Naive thymus-derived CD8-positive, alpha-beta T cell (primary cell): ENCODE measurements at places on chromosomes 6 and 20.

DNA sequence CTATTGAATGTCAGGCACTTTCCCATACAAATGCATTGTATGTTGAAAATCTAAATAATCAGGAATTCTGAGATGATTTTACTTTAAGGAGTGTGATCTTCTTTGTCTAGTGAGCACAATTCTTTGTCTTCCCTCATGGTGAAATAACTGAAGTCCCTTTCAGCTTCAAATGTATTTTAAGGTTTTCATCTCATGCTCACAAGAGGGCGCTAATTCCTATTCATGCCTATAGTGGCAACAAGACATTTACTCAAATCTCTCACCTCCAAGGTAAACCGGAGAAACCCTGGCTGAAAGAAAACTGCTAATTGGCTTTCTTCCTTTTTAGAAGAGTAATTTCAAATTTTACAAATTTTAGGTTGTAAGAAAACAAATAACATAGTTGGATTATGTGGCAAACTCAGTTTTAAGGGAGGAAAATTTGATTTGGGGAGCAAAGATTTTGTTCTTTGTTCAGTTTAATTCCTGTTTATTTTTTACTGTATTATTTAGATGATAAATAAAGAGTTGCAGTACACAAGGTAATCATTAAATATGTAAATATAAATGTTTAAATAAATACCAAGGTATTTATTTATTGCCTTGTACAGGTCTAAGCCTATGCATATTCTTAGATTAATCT lies 69.1 kb downstream of the SLC35F1 start:
- peak; percentile 37 for DNase-seq

- DNase-seq, result no peak
These were observed 59.8 kb downstream of the SHPRH start for GRCh38 chr6:145904391-145904790.

GRCh38 chr6:33392595-33392948 lies 949 bp downstream of the KIFC1 start:
- no peak for DNase-seq

DNA sequence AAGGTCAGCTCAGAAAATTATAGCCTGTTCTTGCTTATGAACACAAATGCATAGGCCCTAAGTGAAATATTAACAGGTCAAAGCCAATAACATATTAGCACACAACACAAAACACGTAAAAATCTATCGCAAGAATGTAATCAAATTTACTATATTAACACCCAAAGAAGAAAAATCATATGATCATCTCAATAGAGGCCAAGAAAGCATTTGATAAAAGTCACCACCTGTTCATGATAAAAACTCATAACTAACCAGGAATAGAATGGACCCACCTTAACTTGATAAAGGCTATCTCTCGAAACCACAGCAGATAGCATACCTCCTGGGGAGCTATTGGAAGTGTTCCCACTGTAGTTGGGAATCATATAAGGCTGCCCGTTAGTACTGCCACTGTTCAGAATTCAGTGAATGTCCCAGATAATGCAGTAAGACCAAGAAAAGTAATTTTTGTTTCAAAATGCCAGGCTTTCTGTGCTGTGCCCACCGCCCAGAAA lies 21.6 kb downstream of the POFUT1 start:
- no peak for DNase-seq

DNA sequence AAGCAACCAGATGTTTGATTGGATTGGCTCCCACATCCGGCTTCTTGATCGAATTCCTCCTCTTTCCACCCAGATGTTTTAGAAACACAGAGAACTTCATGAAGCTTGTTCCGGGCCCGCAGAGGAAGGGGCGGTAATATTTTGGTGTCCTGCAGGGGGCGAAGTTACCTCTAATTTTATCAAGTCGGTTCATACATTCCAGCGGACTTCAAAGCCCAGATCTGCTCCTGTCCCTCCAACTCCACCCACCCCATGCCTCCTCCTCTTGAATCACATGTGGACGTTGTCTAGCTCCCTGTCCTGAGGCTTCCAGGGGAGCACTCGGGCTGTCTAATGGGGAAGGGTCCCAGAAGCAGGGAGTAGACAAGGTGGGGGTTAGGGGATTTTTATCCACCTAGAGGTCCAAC lies 2.9 kb upstream of the BMP6 start:
- DNase-seq, result peak; percentile 73

DNA sequence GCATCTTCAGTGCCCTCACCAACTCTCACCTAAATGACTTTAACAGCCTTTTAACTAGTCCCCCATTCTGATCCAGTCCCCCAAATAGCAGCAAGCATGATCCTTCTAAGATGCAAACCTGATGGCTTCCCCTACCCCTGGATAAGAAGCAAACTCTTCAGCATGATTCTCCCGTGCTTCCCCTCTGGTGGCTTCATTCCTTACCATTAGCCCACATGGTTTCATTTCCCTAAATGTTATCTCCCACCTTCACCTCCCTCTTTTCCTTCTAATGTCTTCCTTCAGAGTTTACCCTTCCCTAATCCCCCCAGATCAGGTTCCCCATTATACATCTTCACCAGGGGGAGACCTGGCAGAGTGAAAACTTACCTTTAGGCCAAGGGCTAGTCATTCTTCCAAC lies 4.0 kb upstream of the RAB5IF start:
- DNase-seq, result no peak

GRCh38 chr20:50298554-50299324 lies 108.1 kb downstream of the CEBPB start:
- DNase-seq, result no peak

DNA sequence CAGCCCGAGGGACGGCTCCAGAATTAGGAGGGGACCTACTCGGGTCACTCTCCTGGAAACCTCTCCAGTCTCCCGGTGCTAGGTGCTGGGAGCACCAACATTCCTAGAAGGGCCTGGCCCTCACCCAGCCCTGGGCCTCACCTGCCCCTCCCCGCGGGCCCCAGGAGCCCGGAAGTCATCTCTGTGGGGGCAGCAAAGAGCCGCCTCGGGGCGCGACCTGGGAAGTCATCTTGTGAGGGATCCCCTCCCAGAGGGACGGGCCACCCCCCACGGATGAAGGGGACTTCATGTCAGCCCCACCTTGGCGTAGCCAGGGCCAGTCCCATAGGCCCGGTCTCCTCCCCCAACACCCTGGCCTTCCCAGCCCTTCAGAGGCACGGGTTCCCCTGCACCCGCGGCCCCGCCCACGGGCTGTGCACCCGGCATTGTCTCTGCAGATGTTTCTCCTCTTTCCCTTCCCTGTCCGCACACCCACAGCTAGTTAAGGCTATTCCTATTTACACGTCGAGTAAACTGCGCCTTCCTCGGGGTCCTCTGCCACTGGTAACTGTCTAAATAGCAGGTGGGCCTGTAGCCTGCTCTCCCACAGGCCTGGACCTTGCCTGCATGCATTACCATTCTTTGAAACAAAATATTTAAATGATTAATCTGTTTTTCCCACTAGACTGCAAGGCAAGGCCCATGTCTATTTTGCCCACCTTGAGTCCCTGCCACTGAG lies 896 bp upstream of the RNASET2 start:
- DNase-seq, result peak; percentile 44

DNA sequence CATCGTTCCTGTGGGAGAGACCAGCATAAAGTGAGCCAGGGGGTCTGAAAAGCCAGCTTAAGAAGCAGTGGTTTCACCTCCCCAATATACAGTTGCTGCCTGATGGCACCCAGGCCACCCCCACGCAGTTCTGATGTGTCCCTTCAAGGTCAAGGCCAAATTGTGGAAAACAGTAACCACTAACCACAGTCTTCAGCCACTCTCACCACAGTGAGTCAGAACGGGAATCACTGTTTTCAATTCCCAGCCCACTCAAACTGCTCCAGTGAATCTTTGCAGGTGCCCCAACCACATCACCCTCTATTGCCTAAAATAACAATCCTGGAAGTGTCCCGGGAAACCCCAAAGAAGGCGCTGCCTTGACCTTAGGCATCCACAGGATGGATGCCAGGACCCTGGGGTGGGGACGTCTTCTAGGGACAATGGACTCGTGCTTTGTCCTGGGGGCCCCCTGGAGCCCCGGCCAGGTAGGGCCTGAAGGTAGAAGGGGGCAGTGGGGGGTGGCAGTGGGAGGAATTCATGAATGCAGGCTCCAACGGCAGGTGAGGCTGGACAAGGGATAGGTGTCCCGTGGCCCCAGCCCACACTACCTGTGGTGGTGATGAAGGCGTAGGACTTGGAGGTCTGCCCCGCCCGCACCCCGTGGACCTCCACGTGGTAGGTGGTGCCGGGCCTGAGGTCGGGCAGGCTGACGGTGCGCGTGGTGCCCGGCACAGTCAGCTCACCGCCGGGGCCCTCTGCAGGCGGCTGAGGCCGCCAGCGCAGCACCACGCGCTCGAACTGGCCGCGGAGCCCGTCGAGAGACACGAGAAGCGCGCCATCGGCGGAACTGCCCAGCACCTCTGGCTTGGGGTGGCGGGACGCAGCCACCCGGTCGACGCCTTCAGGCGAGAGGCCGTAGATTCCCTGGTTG lies 22.2 kb downstream of the TNXB start:
- DNase-seq, result no peak

DNA sequence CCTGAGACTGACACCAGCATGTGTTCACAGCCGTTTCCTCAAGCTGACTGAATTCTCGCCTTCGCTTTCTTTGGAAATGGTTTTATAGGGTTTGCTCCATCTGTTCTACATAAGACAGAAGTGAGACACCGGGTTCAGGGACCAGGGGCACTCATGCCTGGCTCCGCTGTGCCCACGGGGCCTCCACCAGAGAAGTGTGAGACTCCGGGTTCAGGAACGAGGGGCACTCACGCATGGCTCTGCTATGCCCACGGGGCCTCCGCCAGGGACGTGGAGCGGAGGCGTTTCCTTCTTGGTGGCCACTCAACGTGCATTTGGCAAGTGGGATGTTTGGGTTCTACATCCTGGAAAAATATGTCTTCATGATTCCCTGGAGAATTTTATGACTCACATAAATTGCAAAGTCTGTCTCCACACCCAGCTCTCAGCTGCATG lies 106.6 kb downstream of the RNASET2 start:
- DNase-seq, result no peak

DNA sequence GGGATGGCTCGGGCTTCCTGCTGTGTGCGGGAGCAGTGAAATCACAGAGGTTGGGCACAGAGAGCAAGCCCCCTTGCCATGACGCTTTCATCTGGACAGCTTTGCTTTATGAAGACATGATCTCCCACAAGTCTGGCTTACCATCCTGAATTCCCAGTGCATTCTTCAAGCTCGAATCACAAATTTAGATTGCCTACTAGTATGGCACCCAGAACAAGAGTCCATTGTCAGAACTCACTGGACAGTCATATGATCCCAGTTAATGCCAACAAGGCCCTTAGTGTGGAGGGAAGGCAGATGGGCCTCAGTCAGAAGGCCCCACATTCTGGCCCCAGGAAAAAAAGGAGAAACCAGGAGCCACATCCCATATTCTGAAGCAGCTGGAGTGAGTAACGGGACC lies 147.3 kb upstream of the FOXQ1 start:
- DNase-seq, result no peak

GRCh38 chr20:22719167-22719591 lies 134.8 kb upstream of the FOXA2 start:
- no peak for DNase-seq

DNA sequence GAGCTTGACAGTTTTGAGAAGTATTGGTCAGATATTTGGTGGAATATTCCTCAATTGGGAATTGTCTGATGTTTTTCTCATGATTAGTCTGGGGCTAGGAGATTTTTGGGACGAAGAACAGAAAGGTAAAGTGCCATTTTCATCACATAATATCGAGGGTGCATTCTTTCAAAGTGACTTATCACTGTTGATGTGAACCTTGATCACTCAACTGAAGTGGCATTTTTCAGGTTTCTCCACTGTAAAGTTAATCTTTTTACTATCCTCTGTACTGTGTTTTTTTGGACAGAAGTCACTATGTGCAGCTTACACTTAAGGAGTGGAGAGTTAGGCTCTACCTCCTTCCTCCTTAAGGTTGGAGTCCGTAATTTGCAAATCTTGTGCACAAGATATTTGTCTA lies 39.2 kb downstream of the PTCHD4 start:
- DNase-seq, result no peak

DNA sequence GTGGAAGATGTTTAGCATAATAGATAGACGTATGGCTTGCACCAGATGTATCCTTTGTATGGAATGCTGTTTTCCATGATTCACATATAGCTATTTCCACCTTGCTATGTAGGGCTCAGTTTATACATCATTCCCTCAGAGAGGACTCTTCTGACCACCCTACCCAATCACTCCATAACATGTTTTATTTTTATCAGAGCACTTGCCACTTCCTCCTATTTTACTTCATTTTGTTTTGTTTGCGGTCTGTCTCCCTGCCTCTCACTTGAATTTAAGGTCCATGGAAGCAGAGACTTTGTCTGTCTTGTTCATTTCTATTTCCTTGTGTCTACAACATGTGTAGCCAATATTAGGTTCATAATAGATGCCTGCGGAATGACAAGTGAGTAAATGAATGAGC lies 266.9 kb upstream of the CITED2 start:
- no peak for DNase-seq

GRCh38 chr6:87139236-87139635 lies 16.1 kb upstream of the ZNF292 start:
- DNase-seq, result peak; percentile 72

GRCh38 chr6:125188037-125188436 lies 34.5 kb downstream of the TPD52L1 start:
- no peak for DNase-seq

GRCh38 chr6:24031496-24031895 lies 94.5 kb upstream of the NRSN1 start:
- DNase-seq, result no peak

DNA sequence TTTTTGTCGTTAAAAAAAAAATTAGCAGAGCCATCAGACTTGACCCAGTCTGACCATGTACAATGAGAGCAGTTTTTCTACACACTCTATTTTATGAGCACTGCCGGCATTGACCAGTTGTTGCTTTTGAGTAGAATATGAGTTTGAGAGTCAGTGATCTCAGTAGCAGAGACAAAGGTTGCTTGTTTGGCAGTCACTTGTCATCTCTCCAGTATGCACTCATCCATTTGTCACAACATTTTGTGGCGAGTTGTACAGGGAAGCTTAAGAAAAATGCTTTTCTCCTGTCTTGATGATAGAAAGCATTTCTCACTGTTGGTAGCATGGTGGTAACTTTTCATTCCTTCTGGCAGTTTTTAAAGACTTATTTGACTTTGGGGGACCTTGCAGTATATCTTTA lies 159.9 kb downstream of the MMS22L start:
- no peak for DNase-seq

DNA sequence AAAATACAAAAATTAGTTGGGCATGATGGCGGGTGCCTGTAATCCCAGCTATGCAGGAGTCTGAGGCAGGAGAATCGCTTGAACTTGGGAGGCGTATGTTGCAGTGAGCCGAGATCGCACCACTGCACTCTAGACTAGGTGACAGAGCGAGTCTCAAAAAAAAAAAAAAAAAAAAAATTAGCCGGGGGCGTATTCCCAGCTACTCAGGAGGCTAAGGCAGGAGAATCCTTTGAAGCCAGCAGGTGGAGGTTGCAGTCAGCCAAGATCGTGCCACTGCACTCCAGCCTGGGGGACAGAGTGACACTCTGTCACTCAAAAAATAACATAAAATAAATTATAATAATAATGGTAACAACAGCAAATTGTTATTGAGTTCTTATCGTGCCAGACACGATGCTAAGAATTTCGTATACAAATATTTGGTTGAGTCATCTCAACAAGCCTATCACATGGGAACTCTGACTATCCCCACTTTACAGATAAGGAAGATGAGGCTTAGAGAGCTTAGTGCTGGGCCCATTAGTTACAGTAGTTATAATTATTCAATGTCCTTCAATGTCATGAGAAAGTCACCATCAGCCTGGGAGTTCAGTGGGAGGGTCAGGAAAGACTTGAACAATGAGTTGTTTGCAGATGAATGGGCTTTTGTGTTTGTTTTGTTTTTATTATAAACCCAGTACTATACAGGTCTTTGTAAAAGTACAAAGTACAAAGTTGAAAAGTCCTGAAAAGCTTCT lies 19.4 kb downstream of the C6orf15 start:
- DNase-seq, result no peak

GRCh38 chr6:126034656-126035055 lies 48.3 kb downstream of the TRMT11 start:
- DNase-seq, result no peak
